Fibroblast of lung (primary cell): ENCODE measurements at places on chromosomes 3 and 15.
A peak's percentile ranks its signal among the peaks of the same experiment; 100 is the strongest.

DNA sequence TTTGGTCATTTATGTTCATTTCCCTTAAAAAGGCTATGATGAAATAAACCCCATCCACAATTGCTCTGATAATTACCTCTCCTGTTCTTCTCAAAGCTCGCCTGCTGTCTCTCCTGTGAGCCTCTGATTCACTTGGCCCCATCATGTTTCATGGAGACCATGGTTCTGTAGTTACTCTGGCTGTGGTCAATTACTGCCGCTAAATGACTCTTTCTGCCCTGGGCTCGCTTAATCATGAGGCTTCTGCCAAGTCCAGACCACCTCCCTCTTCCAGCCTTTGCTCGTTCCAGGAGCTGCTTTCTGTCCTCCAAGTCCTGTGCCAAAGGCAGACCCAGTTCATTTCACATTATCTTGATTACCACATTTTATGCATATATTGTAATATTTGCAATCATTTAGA lies 91.9 kb downstream of the THSD4 start:
- DNase-seq = no peak

- DNase-seq = peak; percentile 32
Measured at GRCh38 chr15:67303490-67304363, 49.1 kb downstream of the IQCH start.

DNA sequence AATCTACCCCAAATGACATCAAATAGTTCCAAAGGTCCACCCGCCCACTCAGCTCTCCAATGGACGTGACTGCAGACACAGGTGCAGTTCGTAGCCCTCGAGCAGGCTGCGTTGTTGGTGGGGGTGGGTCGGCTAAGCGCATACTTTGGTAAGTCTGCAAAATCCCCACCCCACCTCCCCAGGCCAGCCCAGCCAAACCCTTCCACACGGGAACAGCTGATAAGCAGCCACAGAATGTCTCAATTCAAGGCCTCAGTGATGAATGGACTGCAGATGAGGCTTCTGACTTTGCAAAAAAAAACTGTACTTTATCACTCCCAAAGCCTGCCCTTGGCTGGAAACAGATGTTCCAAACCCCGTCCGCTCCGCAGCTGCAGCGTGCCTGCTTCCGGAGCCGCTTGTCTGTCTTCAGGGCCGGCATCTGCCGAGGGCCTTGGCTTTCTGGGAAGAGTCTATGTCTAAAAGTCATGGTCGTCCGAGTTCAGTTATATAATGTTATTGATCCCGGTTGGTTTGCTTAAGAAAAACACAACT lies 38.2 kb downstream of the PCSK6 start:
- peak; percentile 13 for DNase-seq

DNA sequence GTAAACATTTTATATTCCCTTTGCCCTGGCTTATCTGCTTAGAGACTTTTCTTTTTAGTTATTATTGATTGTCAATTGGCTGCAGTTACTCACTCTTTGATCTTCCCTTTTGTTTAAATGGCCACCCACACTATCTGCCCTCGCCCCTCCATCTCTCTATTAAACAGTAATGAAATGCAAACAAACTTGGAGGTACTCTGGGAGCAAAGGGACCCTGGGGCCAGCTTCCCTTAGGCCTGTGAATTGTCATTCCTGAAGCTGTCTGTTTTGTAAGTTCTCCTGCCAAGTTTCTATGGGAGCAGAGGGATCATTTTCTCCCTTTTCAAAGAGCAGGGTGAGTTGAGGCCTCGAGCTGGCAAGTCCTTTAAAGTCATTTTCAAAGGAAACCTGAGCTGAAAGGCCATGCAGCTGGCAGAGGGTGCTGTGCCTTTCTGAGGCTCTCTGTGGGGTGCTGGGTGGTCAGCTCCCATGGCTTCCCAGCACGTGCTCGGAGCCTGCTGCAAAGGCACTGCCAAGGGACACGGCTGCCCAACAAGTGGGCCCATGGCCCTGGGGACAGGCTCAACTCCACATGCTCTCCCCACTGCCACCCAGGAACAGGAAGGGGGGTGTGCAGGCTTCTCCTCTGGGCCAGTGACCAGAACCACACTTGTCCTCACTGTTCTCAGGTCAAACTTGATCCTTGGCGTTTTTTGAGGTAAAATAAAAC lies 17.4 kb upstream of the RTP2 start:
- no peak for DNase-seq

DNA sequence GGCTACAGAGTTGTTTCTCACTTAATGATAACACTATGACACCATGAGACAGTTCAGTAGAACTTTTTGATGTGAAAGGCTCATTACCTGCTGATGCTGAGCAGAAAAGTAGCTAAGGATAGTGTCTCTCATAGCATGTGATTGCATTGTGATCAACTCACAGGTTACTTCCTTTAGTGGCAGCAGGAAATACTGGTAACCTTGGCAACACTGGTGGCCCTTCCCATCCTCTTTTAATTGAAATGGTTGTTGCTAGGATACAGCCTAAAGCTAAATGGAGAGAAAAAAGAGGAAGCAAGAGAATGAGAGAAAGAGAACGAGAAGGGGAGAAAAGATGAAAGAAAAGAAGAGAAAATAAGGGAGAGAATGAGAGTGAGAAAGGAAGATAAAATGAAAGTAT lies 204.7 kb upstream of the GAP43 start:
- no peak for DNase-seq

DNA sequence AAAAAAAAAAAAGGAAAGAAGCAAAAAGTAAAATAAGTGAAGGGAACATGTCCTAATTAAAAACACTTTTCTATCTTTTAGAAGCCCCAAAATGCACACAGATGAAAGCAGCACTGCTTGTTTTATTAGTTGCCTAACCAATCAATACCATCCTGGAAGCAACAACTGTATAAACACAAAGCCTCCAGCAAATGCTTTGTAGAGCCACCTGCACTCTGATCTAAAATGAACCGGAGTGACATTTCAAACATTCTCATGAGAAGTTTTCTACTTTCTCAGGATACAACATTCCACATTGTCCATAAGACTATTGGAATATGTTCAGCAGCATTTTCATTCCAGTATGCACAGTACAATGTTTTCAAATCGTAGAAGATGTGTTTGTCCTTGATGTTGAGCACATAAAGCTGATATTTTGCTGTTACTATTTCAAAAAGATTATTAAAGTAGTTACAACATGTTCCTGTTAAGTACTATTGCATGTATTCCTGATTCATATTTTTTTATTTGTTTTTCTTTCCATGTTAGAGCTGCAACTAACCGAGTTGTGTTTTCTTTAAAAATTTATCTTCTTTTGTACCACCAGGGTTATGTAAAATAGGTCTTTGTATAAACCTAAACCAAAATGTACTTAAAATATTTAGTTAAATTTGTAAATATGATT lies 50.3 kb upstream of the PLSCR5 start:
- no peak for DNase-seq

- DNase-seq = no peak
Measured at GRCh38 chr3:29454161-29454611, 173.3 kb downstream of the RBMS3 start.

GRCh38 chr15:78422571-78423340 lies 15.3 kb upstream of the IREB2 start:
- peak; percentile 38 for DNase-seq

DNA sequence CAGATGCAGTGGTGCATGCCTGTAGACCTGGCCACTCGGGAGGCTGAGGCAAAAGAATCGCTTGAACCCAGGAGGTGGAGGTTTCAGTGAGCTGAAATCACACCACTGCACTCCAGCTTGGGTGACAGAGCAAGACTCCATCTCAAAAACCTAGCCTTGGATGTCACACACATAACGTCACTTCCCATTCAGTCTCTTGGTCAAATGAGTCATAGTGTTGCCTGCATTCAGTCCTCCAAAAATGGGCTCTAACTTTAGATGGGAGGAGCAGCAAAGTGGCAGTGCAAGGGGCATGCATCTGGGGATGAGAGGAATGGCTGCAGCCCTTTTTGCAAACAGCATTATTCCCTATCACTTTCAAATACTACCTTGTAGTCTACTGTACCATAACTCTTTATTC lies 62.9 kb upstream of the AGBL1 start:
- no peak for DNase-seq

DNA sequence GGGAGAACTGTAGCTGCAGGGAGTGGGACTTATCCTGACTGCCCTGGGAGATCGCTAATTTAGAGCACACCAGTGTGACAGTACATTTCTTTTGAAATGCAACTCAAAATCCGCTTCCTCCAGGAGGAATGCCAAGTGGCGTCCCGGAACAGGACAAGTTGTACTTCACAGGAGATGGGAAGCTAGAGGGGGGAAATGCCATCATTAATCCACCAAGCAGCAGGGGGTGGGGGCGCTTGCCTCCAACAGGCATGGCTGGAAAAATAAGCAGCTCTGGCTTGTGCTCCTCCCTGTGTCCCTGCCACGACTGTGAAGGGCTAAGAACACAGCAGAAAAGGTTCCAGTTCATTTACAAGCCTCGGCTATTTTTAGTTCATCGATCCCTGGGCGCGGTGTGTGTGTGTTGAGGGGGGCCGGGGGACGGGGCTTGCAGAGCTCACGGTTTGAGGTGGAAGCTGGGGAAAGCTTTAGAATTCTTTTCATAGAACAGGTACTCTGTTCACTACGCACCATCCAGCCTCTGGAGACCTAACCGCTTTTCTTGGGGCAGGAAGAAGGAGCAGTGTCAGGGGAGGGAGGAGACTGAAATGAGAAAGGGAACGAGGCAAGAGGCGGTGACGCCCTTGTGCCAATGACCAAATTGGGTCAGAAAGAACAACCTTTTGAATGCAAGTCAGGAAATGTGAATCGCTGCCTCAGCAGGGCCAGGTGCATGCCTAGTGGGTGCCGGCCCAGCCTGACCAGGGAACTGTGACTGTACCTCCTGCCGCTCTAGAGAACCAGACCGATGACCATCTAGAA lies 51.8 kb upstream of the DGKG start:
- DNase-seq = peak; percentile 53

DNA sequence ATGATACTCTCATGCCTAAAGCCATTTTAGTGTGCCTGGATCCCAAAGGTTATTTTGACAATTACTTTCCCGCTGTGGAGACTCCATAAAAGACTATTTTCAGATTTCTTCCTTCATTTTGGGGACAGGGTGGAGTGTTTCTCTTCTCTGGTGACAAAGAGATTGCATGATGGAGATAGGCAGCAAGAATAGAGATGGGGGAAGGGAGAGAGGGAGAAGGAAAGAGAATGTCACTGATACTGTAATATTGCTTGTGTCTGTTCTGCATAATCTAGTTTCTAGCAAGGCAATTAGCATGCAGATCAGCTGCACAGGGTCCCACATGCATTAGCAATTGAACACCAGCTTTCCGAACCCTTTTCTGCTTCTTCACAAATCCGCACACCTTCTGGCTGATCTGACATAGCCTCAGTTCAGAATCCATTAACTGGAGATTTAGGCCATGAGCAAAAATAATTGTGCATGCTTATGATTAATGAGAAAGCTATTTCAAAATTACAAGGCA lies 222.4 kb downstream of the OXSM start:
- DNase-seq = no peak

DNA sequence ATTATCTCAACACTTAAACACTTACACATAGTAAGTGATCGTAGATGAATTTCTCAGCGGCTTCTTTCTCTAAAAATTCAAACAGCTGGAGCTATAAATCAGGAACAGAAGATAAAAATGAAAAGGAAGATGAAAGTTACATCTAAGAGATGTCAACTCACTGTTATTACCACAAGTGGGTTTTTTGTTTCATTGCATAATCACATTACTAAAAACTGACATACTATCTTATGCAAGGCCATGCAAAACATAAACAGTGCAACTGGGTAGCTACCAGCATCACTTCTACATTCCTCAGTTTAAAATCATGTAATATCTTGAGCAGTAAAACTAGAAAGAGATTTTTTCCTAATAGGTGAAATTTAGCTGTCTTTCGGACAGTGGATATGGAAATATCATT lies 14.9 kb downstream of the MINDY4B start:
- no peak for DNase-seq

- DNase-seq = peak; percentile 81
Measured at GRCh38 chr15:63473999-63474809, 30.2 kb upstream of the USP3 start.

DNA sequence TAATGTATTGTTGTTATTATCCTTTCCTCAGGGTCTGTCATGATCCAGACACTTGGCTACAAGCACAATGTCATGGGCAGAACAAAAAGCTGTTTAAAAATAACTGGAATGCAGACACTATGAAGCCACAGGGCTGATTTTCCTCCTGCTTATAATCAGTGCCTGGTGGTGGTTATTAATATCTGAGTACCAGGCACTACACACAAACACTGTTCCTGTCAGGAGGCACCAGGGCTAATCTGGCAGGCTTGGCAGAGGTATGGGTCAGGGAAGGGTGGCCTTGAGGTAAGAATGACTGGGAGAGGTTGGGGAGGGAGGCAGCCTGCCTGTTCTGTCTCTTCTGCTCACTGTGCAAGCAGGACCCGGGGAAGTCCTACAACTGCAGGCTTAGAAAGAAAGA lies 67.2 kb downstream of the WDR76 start:
- DNase-seq = no peak

GRCh38 chr3:150739200-150739863 lies 23.6 kb downstream of the SIAH2 start:
- no peak for DNase-seq

- DNase-seq = peak; percentile 97
Measured at GRCh38 chr3:48826451-48826850, 21.2 kb downstream of the PRKAR2A start.

GRCh38 chr15:62325597-62325996 lies 160.5 kb upstream of the C2CD4B start:
- DNase-seq = no peak

GRCh38 chr15:66126456-66126855 lies 127.1 kb downstream of the MEGF11 start:
- no peak for DNase-seq

- DNase-seq = no peak
Measured at GRCh38 chr15:76625267-76625666, 279.9 kb downstream of the SCAPER start.

GRCh38 chr3:4776980-4777581 lies 202.2 kb upstream of the BHLHE40 start:
- no peak for DNase-seq

DNA sequence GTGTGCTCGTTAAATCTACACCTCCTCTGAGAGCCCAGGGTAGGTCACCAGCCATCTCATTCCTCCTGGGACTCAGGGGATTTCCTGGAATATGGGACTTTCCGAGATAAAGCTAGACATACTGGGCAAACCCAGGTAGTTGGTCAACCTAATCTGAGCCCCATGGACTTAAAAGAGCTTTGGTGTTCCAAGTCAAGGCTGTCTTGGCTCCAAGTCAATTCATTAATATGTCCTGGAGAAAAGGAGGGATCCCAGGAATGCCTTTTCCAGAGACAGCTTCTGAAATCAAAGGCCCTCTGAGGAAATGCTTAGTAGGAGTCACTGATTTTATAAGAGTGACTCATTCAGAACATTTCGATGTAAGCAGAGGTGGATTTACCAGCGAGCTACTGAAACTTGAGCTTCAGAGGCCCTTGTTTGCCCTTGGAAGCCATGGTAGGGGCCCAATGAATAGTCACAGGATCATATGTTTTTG lies 137.3 kb upstream of the UBE2E1 start:
- DNase-seq = peak; percentile 87
